ENCODE measurements at places on chromosomes 5 and 9.
A peak's percentile ranks its signal among the peaks of the same experiment; 100 is the strongest.

DNA sequence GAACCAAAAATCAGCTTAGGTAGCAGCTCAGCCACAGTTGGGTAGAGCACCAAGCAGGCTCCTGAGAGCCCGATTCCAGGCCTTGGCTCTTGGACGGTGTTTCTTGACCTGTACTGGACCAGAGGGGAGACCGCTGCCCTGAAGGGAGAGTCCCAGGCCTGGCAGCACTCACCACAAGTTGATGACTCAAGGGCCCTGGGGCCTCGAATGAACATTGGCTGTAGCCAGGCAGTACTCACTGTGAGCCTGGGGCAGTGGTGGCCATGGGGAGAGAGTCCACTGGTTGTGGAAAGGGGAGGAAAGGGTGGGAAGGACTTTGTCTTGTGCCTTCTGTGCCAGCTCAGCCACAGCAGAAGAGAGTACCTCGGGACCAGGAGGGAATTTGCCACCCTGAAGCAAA lies 166.1 kb downstream of the EDIL3 start:
- no peak for DNase-seq

- DNase-seq, result no peak
Measured at GRCh38 chr9:126761274-126761673, 43.6 kb upstream of the ZBTB43 start.

DNA sequence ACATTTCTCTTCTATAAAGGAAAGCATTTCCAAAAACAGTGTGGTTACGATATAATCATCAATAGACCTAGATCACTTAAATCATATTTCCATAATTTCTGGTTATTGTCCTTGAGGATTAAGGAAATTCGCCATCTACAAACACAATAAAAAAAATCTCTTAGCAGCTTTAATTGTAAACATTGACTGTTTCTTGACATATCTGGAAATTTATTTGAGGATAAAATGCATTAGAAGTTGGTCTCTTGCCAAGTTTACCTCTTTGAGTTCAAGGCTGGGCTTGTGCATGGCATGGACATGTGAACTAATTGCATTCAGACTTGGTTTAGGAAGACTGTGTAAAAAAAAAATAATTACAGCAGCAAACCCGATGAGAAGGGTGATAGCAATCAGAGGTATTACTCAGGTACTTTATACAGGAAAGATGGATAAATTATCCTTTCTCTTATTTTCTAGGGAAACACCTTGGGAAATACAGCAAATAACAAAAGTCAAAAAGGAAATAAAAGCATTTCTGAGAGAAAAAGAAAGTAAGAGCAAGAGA lies 237.9 kb downstream of the SLF1 start:
- no peak for DNase-seq

- DNase-seq, result no peak
Measured at GRCh38 chr5:78744951-78745534, 96.5 kb upstream of the LHFPL2 start.

- no peak for DNase-seq
Measured at GRCh38 chr9:117434566-117434965, 19.7 kb upstream of the ASTN2 start.

GRCh38 chr5:33423018-33423630 lies 17.6 kb upstream of the TARS1 start:
- no peak for DNase-seq

DNA sequence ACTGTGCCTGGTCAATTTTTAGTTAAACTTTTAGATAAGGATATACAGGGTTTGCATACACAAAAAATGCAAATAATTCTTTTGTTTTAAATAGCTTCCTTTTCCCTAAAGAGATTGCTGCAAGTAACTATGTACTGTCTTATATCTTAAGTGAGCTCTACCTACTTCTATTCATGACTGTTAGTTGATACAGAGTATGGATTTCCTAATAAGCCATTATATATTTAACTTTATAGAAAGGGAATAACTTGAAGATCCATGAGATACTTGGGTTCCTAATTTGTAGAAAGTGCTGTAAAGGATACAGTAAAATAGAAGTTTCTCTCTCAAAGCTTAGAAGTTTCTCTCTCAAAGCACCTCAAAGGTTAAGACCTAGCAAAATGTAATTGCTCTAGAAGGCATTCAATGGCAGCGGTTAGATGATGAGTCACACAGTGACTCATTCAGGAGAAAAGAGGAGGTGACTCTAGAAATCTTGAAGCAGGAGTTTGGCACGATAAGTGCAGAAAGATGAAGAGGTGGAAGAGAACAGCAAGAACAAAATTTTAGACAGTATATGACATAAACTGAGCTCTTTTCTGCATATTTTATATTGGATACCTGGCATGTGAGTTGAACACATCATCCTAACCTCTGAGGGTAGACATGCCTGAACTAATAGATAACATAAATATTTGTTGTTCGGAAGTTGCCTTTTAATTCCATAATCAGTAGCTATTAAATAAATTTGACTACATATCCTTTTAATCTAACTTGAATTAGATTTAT lies 5.5 kb upstream of the DNAJC21 start:
- DNase-seq, result no peak

DNA sequence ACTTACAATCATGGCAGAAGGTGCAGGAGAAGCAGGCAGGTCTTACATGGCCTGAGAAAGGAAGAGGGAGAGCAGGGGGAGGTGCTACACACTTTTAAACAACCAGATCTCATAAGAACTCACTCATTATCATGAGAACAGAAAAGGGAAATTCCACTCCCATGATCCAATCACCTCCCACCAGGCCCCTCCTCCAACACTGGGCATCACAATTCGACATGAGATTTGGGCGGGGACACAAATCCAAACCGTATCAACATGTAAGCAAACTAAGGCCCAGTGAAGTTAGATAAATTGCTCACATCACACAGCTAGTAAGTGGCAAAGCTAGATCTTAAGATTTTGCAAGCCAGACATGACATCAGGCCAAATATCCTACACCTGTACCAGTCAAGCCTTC lies 48.3 kb upstream of the RIC1 start:
- DNase-seq, result no peak

- DNase-seq, result no peak
Measured at GRCh38 chr5:133687212-133688061, 75.1 kb upstream of the FSTL4 start.

GRCh38 chr9:97809666-97810344 lies 43.2 kb upstream of the FOXE1 start:
- DNase-seq, result no peak

GRCh38 chr5:1864896-1865440 lies 17.8 kb downstream of the IRX4 start:
- DNase-seq, result no peak

GRCh38 chr5:170289764-170290163 lies 7.8 kb downstream of the LCP2 start:
- peak; percentile 72 for DNase-seq

- no peak for DNase-seq
Measured at GRCh38 chr9:137312852-137313325, 10.8 kb upstream of the NRARP start.

- DNase-seq, result no peak
Measured at GRCh38 chr9:26234865-26235264, 556.6 kb upstream of the TUSC1 start.

DNA sequence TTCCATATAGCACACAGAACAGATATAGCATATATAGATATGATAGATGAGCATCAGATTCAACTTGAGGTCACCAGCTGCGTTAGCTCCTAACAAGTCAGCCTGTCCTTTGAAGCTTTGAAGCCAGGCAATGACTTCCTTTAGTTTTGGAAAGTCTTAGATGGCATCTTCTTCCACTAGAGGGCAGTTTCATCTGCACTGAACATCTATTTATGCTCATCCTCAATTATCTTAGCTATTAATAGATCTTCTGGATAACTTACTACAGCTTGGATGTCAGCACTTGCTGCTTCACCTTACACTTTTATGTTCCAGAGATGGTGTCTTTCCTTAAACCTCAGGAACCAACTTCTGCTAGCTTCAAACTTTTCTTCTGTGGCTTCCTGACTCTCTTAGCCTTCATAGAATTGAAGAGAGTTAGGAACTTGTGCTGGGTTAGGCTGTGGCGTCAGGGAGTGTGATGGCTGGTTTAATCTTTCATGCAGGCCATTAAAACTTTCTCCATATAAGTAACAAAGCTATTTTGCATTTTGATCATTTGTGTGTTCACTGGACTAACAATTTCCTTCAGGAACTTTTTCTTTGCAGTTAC lies 1401.4 kb downstream of the EFNA5 start:
- no peak for DNase-seq

DNA sequence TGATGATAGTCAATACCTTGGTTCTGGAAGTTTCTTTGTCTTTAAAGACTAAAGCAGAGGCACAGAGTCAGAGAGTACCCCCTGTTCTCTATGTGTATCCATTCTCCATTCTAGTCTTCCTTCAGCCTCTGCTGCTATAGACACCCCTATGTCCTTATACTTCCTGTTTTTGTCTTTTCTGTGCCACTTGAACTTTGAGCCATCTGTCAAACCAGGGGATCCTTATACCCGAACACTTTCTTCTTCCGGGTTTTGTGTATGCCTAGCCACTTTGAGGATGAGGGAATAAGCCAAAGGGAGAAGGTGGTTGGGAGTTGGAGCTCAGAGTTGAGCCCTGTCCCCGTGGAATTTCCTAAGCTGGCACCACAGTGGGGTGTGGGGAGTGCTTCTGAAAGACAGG lies 61.1 kb upstream of the IL6ST start:
- DNase-seq, result no peak

DNA sequence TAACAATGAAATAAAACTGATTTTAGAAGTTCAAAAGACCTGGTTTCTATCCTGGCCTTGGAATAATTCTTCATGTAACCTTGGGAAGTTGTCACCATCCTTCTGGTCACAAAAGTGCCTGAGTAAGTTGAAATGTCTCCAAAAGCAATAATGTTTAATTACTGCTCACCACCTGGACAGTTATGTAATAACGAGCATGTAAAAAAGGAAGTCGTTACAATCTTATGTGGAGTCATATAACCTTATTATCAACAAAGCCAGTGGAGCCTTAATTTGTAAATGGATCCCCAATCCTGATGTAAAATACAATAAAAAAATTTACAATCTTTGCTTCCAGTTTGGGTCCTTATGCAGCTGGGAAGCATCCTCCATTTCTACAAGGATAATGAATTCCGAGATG lies 64.2 kb upstream of the GPR151 start:
- no peak for DNase-seq

DNA sequence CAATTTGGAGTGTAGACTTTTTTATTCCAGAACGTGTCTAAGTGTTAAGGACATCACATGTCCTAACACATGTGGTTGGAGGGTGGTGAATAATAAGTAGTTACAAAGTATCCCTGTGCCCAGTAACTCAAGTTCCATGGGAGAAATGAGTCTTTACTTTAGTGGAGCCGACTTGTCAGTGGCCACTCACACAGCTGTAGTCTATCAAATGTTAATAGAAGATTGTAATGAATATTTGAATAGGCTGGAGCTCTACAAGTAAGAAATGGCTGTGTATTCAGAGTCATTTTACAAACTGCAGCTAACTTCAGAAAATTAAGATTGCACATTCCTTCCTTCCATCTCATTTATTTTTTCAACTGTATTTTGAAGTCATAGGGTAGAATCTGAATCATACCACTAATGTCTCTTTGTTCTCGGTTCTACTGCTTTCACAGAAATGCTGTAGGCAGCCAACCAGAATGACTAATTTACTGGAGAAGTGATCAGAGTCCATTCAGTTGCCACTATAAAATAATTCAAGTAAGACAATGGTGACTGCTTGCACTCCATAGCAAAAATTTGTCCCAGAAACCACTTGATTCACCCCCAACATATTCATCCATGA lies 394.8 kb downstream of the NR2F1-AS1 start:
- no peak for DNase-seq

- peak; percentile 73 for DNase-seq
Measured at GRCh38 chr9:97038611-97039513, at the start of gene CTSV. Gene CTSV, minus strand, starts transcription at chr9:97039142. Its CDS starts 1,099 bp downstream, at chr9:97038043.

- DNase-seq, result no peak
Measured at GRCh38 chr9:129285979-129286772, 108.1 kb upstream of the IER5L start.

DNA sequence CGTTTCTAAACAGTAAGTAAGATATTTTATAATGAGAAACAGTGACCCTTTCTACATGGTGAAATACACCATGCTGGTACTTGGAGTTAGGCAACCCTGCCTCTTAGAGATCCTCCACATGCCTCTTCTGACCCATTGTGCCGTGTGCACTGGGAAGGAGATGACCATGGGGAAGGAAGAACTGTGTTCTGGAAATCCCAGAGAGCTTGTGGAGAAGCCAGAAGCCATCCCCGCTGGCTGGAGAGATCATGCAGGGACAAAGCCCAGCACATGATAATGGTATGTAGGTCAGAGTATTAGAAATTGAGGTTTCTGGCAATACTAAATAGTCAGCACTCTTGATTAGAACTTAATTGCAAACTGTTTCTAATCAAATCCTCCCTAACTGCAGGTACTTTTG lies 307.3 kb downstream of the FBXL7 start:
- DNase-seq, result no peak

- DNase-seq, result no peak
Measured at GRCh38 chr9:137552022-137552768, 516 bp downstream of the MRPL41 start.

GRCh38 chr5:34736445-34737115 lies 80.5 kb downstream of the RAI14 start:
- DNase-seq, result no peak

- no peak for DNase-seq
Measured at GRCh38 chr5:30279237-30279636, 914.2 kb upstream of the CDH6 start.

GRCh38 chr5:77181596-77182304 lies 28.7 kb upstream of the PDE8B start:
- no peak for DNase-seq

- DNase-seq, result no peak
Measured at GRCh38 chr5:76607353-76607871, 15.8 kb downstream of the F2RL2 start.

DNA sequence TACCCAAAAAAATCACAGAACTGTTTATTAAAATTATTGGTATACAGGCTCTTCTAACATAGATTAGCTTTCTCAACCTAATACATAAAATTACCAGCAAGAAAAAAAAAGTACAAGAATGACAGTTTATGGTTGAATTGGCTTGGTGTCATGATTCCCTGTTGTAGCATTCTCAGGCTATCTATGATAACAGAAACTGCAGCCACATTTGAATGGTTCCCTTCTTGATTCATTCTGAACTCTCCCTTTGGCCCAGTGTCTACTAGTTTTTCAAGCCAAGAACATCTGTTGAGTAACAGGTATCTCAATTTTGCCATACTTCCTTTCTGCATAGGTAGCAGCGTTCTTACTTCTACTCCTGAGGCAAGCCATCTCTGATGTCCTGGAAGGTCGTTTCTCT lies 3.0 kb downstream of the SPIN1 start:
- DNase-seq, result no peak

GRCh38 chr9:31820426-31820825 lies 564.0 kb upstream of the ACO1 start:
- DNase-seq, result no peak

DNA sequence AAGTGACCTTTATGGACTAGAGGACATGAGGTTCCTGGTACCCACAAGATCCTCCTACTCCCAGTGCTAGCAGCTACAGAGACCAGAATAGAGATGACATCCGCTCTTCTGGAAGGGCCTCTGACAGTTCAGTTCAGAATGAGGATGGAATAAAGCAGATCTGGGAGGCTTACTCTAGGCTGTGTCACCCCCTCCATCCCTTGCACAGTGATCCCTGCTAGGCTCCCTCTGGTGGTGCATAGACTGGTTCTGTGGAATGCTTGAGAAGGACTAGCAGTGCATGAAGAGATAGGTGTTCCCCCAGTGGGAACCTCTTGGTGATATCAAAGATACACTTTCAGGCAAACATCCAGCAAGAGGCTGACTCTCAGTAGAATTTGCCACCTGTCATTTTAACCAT lies 83.0 kb downstream of the NPR3 start:
- no peak for DNase-seq

Measured in uterus (tissue), 4 donors.